ENCODE measurements at places on chromosomes 2 and 18.

- no peak for DNase-seq
Observed at GRCh38 chr2:113041871-113042270, 10.8 kb downstream of the IL36B start.

DNA sequence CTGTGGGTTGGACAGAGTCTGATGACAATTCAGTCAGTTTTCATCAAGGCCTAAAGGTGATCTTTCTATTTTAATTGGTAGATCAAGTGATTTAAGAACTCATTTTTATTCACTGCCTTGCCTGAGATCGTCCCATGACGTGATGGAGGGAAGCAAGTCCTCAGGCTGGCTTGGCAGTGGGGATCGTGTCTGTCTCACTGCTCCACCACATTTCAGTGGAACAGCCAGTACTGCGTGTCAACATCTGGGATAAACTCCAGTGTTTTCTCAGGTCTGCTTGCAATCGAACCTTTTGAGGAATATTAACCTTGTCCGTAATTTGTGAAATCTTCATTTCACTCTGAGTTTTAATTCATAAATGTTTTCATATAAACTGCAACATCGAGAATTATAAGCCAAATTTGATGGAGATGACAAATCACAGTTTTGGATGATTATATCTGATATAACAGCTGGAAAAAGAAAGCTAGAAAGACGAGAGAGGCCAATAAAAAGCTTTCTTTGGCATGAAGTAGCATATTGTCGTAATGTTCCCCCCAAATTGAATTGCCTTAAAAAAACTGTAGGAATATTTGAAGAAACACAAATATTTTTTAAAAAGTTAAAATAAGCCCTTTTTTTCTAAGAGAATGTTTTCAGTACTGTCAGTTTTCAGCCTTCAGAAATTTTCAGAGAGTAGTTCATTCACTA is 414.7 kb upstream of the SPRED2 start:
- DNase-seq = no peak

- no peak for DNase-seq
Observed at GRCh38 chr2:182014284-182014683, 28.6 kb downstream of the PPP1R1C start.

DNA sequence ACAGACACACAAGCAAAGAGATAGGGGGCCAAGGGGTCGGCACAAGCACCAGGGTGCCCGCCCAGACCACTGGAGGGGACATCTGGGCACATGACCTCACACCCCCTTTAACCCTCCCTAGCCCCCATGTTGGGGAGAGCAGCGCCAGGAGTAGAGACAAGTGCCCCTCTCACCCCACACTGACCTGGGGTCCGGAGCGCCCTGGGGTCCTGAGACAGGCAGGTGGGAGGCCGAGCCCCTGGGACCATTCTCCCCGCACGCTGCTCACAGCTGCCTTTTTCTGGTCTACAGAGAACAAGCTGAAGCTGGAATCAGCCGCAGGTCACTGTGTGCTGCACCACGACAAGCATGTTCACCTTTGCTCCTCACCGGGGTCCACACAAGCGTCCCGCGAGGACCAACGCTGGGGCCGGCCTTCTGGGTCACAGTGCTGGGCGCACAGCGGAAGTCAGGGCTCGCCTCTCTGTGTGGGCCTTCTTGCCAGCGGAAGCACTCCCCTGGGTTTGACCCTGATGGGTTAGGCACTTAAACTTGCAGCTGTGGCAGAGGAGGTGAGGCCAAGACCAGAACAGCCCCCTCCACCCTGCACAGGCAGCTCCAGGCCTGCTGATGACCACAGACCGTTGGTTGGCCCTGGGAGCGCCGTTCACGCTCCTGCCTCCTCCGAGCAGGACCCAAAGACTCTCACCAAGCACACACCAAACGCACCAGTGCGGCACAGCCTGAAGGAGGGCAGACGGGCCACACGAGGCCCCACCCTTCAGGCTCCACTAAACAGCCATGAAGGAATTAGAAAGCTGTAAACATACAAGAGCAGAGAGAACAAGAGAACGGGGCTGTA is 275.3 kb downstream of the EIPR1 start:
- DNase-seq = no peak
